Midbrain (tissue), 1 donor: ENCODE measurements at places on chromosomes 12 and 14.

DNA sequence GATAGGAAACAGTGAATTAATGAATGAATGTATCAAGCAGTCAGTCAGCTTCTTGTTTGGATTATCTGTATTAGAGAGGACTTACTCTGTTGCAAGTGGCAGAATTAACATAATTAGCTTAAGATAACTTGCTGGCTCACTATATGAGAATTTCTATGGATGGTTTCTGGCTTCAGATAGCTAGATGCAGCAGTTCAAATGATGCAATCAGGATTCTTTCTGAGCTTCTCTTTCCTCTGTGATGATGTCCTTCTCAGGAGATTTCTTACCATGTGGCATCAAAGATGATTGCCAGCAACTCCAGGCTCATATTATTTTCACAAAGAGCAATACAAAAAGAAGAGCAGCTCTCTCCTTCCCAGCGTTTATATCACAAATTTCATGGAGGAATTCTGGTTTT lies 30.7 kb downstream of the FRMD6 start:
- DNase-seq, result no peak

GRCh38 chr14:74034572-74034971 lies 15.4 kb downstream of the BBOF1 start:
- no peak for DNase-seq

DNA sequence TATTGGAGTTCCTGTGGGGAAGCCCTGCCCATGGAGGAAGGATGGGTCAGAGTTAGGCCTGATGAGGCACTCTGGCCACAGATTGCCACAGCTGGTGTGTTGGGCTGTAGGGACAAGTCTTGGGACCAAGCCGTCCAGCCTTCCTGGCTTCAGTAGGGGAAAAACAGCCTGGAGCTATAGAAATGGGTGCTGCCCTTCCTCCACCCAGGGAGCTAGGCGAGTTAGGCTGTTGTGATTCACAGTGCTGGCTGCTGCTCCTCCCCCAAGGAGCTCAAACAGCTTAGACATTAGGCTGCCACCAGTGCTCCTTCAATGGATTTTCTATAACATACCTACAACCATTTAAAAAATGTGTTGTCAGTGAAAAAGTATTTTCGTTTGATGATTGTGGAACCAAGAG lies 274.3 kb downstream of the RPL10L start:
- DNase-seq, result no peak

DNA sequence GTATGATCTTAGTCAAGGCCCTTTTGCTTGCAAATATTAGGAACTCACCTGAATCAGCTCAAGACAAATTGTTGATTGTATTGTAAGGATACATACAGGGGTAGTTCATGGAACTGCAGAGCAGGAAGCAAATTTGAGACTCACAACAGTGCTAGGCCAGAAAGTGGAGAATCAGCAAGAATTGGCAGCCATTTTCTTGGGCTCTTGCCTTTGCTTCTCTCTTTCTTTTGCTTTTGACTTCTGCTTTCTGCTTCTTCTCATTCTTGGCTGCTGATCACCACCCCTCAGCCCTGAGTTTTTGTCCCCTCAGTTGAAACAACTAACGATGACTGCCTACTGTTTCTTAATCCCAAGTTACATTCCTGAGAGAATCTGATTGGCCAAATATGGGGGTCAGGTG lies 34.8 kb downstream of the KCNK13 start:
- DNase-seq, result no peak
